SW 1271 (cell line): ENCODE measurements at places on chromosomes 2 and 18.

- no peak for DNase-seq
Observed at GRCh38 chr2:138512672-138513071, 11.1 kb downstream of the SPOPL start.

- no peak for DNase-seq
Observed at GRCh38 chr2:103249462-103249861, 487.6 kb downstream of the TMEM182 start.

- DNase-seq: no peak
Observed at GRCh38 chr2:183269956-183270355, 145.7 kb downstream of the NUP35 start.

- DNase-seq: no peak
Observed at GRCh38 chr2:68426848-68427579, 40.1 kb downstream of the FBXO48 start.
